ENCODE measurements at places on chromosomes 6 and 20.

DNA sequence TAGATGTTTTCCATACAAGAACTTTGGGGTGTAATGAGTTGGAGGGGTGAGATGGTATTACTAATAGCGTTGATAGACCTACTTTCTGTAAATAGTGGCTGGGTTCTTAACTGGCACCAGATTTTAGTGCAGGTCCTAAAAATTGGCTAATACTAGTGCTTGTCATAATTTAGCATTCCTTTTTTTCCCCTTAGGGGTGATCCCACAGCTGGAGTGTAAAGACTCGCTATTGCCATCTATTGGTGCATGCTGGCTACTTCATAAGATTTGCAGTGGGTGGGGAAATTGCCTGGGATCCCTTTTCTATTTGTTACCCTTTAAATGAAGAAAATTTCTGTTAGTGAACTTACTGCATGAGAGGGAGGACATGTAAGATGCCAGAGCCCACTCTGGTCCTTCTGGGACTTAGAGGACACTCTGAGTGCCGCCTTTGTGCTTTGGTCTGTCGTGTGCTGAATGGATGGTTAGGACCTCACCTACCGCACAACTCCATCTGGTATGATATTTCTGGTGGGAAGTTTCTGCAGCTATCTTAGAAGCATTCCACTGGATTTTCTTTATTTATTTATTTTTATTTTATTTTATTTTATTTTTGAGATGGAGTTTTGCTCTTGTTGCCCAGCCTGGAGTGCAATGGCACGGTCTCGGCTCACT is 195.5 kb downstream of the JARID2 start:
- ATAC-seq: peak; percentile 57

DNA sequence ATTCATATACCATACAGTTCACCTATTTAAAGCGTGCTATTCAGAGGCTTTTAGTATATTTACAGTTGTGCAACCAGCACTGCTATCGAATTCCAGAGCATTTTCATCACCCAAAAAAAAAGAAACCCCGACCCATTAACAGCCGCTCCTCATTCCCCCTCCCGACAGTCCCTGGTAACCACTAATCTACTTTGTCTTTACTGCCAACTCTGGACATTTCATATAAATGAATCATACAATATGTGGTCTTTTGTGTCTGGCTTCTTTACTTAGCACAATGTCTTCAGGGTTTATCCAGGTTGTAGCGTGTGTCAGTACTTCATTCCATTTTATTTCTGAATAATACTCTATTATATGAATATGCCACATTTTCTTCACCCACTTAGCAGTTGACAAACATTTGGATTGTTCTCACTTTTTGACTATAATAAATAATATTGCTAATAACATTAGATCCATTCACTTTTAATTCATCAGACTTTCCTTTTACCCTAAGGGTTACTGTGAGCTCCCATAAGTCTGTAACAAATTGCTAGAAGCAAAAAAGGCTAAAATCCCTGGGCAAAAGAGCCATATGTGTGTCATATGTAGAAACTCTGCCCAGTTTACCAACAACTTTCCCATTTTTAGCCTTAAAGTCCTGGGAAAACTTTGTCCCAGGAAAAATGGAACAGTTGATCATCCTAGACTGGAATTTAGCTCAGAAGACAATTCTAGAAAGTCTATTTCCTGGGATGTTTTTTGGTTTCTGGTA is 23.2 kb upstream of the ROS1 start:
- peak; percentile 56 for ATAC-seq

GRCh38 chr6:24831771-24832716 is 33.3 kb upstream of the ARMH2 start:
- ATAC-seq: no peak

DNA sequence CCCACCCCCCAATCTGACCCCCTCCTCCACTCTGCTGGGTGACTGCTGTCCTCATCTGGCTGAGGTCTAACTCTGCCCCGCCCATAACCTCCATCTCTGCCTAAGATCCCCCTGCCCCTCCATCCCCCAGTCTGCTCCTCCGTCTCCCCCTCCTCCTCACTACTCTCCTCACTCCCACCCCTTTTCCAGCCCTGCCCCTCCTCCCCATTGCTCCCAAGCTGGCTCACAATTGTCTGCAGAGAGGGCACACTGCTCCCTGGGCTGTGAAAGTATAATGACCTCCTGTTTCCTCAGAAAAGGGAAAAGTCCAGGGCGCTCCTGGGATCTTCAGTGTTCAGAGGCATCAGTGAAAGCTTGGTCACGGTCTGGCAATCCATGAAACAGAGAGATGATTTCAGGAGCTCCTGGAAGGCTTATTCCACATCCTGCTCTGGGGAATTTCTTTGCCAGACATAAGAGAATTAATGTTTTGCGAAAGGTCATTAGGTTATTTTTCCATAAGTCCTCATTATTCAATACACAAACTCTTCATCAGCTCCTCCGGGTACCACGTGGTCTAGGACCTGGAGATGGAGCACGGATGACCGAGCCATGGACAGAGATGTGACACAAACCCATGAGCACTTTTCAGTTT is 21.5 kb downstream of the CST5 start:
- ATAC-seq: no peak

GRCh38 chr6:52493669-52494068 is 73.5 kb downstream of the EFHC1 start:
- no peak for ATAC-seq

DNA sequence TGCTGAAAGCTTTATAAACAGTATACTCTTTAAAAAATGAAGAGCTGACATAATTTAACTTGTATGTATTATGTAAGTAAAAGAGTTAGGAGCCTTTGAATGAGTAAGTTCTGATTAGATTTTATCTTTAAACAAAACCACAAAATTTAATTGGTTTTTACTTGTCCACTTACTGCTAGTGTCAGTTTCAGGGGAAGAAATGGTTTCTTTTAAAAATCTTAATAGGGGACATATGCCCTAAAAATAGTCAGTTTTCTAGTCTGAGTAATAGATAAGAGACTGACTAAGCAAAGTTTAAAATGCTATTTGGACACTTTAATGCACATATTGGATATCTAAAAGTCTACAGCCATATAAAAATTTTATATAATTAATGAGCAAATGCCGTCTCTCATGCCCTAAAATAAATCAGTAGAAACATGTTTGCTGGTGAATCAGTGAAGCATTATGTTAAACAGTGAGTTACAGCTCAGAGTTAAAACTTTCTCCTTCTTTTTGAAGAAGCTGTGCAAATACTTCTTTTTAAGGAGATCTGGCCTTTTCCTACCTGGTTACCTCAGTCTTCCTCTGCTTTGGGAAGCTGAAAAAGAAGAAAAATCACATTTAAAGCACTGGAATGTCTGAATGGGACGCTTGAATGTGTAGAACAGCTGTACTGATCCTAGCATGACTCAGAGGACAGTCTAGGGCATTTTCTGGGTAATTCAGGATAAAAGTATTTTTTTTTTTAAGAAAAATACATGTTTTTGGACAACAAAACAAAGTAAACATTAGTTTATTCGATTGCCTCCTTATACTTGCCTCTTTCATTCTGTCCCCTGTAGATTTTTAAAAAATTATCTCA is 55.3 kb downstream of the CDH26 start:
- no peak for ATAC-seq

- ATAC-seq: no peak
These were observed 122.0 kb upstream of the MAFB start for GRCh38 chr20:40811004-40811403.

DNA sequence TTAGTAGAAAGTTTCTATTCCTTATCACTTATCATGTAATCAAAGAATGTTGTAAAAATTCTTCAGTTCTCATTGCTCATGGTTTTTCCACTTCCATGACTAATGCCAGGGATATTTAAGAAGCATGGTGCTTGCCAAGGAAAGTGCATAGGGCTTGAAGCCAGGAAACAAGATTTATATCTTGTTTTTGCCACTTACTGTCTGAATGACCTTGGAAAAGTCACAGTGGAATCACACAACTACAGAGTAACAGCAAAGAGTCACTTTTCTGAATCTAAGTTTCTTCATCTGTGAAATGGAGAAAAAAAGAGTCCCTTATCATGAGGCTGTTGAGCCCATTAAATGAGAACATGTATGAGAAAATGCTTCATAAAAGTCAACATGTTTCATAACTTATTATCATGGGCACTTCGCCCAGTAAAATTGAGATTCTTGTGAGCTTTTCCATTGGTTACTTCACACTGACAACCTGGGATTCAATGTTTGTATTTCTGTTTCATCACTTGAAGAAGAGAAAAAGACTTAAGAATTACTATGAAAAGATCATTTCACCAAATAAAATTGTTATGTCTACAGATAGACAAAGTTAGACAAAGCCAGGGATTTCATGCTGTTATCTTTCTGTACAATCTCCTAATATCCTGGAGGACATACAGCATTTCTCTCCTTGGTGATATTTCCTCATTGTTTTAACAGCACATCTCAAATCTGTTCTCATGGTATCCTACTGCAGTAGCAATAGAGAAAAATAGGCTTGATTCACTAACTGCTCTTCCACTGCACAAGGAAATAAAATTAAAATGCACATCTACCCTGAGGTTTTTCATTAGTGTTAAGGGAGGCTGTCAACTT is 7.6 kb upstream of the BMP5 start:
- ATAC-seq: no peak

DNA sequence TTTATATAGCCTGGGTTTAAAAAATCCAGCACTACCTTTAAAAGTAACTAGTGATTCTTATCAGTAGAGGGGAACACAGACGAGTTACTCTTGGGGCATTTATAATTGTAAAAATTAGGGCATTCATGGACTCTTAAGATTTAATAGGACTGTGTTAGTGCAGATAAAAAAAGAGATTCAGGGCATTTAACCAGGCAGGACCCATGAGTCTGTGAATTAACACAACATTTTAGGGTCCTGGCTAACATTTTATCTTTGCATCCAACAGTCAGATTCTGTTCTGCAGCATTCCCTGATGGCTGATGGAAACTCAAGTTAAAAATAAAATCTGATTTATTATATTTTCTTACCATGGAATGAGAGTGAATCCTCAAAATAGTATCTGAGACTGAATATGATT is 774.3 kb downstream of the PHF3 start:
- ATAC-seq: no peak

DNA sequence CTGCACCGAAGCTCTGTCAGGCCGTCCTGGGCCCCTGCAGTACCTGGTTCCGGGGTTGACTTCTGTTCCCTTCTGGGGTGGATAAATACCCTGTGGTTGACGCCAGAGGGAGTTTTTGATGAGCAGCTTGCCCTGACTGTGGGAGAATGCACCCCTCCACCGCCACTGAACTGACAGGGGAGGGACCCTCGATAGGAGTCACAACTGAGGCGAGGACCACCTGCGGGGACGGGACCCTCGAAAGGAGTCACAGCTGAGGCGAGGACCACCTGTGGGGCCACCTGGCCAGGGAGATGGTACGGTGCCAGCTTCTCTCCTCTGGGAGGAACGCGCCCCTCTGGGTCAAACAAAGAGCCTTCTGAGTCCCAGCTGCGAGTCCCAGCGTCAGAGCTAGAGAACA is 100.1 kb upstream of the FRMD1 start:
- no peak for ATAC-seq

GRCh38 chr20:58236612-58237317 is 8.3 kb upstream of the ANKRD60 start:
- ATAC-seq: peak; percentile 78

- ATAC-seq: no peak
These were observed 208.0 kb downstream of the GMDS start for GRCh38 chr6:2037237-2037926.

DNA sequence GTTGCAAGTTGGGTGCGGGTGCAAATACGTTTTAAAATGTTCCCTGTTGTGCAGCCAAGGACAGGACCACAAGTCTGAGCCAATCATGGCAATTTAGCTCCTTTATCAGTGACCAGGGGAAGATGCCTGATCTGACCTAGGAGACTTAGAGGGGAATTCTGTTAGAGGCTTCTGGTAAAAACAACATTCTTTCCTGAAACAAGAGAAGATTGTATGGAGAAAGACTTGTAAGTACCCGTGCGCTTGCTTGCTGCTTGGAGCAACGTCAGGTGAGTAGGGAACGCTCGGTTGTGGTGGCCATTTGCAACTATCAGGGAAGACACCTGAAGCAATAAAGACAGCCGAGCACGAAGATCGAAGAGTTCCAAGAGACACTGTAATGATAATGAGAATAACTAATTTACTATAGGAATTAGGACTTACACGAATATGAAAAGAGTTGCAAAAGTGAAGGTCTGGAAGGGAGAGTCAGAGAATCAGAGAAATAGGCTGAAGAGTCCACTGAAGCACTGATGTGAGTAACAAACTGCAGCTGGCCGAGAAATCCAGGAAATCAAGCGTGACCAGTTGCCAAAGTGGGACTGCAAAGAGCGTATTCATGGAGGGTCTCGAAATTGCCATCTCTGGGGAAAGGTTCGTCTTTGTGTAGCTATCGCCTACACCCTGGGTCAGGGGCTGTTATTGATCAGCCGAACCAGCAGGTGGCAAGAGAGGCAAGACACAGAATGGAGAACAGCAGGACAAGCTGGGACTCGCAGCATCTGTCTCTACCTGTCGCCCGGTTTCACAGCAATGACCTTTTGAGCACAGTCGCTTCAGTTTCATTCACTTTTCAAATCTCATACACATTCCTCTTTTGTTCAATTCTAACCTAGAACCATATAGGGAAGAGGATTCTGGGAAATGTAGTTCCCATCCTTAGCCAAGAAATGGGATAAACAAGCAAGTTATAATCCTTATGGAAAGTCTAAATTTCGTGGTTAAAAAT is 26.1 kb downstream of the LOC128125822 start:
- ATAC-seq: peak; percentile 97

- no peak for ATAC-seq
These were observed 8.4 kb upstream of the POPDC3 start for GRCh38 chr6:105188251-105188650.

DNA sequence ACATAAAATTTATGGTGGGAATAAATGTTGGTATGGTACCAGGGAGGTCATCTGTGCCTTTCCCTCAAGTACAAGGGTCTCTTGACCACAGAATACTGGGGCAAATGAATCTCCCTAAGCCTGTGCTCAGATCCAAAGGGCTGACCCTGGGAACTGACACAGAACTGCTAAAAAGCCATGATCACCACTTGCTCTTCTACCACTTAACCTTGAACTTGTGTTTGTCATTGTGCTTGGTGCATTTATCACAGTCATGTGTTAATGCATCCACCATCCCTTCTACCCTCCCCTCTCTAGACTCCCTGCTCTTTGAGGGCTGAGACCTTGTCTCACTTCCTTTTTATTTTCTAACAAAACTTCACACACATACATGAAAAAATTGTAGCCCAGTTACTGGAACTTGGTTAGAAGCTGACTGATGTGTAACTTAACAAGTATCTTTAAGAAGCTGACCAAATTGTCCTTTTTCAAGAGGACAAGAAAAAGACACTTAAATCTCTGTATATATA is 46.1 kb upstream of the PBOV1 start:
- ATAC-seq: no peak

DNA sequence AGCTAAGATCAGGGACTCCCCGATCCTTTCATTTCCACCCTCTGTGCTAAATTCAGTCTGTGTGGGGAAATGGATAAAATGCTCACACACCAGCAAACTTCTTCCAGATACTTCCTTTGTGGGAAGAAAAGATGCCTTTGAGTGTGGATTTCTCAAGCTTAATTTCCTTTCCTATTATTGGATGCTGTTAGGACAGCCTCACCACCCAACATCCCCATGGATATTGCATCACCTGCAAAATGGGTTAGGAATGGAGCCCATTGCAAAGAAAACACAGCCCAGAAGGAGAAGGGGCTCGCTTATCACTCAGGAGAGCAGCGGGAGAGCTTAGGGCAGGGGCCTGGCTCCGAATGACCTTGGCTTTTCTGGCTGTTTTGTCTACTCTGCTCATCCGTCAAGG is 272.2 kb downstream of the CDC5L start:
- ATAC-seq: no peak
